T-helper 9 cell (primary cell): ENCODE measurements at places on chromosomes 12 and 14.

DNA sequence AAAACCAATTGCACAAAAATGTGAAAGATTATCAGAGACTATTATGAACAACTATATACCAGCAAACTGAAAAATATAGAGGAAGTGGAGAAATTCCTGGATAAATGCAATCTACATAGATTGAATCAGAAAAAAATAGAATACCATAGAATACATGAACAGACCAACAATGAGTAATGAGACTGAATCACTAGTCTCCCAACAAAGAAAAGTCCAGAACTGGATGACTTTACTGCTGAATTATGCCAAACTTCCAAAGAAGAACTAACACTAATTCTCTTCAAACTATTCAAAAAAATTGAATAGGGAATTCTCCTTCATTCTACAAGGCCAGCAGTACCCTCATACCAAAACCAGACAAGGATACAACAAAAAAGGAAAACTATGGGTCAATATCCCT, 60.6 kb downstream of the GUCY2C start:
- DNase-seq = no peak

GRCh38 chr14:34179727-34180126, 228.9 kb upstream of the EGLN3 start:
- no peak for DNase-seq

DNA sequence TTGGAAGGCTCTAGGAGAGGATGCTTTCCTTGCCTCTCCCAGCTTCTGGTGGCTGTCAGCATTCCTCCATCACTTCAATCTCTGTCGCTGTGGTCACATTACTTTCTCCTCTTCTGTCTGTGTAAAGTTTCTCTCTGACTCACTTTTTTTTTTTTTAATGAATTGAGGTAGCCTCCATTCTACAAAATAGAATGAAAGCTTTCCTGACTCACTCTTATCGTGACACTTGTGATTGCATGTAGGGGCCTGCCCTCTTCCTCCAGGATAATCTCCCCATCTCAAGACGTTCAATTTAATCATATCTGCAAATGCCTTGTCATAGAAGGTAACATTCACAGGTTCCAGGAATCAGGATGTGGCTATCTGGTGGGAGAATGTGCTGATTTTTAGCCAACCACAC, 153.5 kb upstream of the HMGA2 start:
- no peak for DNase-seq

- DNase-seq = no peak
Observed at GRCh38 chr12:73180734-73181133, 908.6 kb downstream of the TRHDE start.

- no peak for DNase-seq
Observed at GRCh38 chr12:129532707-129533499, 370.9 kb downstream of the TMEM132D start.

DNA sequence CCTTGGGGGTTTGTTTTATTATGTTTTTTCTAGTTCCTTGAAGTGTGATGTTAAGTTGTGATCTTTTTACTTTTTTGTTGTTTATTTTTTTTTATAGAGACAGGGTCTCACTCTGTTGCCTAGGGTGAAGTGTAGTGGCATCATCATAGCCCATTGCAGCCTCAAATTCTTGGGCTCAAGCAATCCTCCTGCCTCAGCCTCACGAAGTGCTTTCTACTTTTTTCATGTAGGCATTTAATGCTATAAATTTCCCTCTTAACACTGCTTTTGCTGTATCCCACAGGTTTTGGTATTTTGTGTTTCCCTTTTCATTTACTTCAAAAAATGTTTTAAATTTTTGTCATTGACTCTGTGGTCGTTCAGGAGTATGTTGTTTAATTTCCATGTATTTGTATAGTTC, 26.6 kb upstream of the PRPF39 start:
- DNase-seq = no peak

- no peak for DNase-seq
Observed at GRCh38 chr14:90558041-90558982, 161.5 kb downstream of the CALM1 start.

GRCh38 chr14:104843442-104844305, 21.4 kb upstream of the CEP170B start:
- DNase-seq = no peak

GRCh38 chr12:39122562-39123204, 217.3 kb upstream of the CPNE8 start:
- no peak for DNase-seq

DNA sequence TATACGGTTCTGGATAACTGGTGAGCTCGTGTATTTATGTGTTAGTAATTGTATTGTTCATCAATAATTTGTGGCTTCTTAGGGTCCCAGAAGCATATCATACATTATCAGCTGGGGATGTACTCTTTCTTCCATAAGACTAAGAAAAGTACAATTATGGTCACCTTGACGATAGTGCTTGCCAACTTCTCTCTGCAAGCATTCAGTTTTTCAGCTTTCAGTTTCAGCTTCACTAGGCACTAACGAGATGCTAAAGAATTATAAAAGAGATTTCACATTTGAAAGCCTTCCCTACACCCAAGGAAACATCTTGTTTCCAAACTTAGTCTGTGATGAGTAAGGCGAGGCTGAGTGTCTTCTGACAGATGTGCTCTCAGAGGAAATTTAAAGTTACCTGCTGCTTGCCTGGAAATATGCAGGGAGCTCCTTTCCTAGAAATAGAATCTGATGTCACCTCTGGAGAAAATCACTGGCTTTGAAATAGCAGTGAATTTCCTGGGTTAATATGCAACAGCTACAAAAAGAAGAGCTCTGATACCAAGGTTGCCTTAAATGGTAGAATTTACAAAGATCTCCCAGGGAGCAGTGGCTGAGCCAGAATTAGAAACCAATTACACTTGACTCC, 1419.9 kb upstream of the TMEM132C start:
- DNase-seq = no peak

GRCh38 chr14:29536886-29537511, 390.6 kb downstream of the PRKD1 start:
- DNase-seq = no peak

DNA sequence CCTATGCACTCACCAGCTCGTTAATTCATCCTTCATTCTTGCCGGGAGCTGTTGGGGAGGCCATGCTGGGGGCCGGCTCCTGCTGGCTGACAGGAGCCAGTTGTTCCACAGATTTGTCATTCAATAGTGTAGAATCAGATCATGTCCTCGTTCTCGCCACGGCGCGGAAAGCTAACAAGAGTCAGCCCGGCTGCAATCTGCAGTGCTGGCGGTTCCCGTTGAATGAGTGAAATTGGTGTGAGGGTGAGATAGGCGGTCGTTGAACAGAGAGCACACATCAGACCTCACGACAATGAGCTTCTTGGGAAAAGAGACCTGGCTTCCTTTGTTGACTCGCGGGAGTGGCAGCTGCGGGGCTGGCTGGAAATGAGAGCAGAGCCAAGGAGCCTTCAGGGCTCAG, 57.5 kb downstream of the KIF26A start:
- DNase-seq = no peak

GRCh38 chr12:91332302-91332701, 149.7 kb upstream of the DCN start:
- DNase-seq = no peak

DNA sequence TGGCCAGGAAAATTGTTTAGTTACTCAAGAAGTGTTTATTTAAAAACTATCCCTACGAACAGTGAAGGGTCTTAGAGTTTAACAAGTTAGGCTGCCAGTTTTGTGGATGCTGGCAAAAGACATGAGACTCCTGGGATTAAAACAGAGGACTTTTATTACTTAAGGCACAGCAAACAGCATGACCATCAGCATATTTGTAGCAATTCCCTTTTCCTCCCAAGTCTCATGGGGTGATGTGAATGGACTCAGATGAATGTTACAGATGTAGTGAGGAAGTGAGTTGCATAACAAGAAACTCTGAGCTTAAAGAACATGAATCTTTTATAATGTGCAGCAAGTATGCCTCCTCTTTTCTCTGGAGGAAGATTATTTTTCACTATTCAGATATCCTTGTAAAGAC, 695.8 kb downstream of the RPS29 start:
- no peak for DNase-seq

DNA sequence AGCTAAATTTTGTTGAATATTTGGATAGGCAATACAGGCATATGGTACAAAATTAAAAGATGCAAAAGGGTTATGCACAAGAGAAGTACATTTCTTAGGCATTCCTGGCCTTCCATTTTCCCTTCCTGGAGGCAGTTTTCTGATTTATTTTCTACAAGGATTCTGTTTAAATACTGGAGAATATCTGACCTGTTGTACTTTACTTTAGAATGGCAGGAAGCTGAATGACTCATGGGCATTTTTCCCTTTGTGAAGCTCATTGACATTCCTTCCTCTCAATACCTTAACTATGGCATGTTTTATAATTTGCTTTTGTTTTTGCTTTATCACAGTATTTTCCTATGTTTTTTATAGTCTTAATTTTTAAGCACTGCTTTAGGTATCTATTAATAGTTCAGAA, 62.7 kb downstream of the RCOR1 start:
- DNase-seq = no peak

DNA sequence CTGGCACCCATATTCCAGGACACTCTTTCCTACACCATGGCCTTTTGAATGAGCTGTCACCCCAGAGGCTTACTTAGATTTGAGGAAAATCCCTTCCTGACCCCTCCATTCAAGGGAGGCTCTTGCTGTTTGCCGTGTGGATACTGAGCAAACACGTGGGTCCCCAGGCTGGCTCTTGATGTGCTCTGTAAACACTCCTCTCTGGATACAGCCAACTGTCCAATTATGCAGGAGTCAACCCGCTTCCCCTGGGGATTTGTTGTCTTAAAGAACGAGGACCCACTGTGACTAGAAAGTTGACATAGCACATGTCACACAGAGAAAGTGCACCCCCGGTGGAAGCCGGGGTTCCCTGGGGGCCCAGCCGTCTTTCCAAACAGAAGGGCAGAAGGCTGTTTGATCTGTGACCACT, 75.8 kb upstream of the CEP83 start:
- no peak for DNase-seq

- DNase-seq = no peak
Observed at GRCh38 chr14:104545942-104546501, 33.5 kb upstream of the C14orf180 start.

DNA sequence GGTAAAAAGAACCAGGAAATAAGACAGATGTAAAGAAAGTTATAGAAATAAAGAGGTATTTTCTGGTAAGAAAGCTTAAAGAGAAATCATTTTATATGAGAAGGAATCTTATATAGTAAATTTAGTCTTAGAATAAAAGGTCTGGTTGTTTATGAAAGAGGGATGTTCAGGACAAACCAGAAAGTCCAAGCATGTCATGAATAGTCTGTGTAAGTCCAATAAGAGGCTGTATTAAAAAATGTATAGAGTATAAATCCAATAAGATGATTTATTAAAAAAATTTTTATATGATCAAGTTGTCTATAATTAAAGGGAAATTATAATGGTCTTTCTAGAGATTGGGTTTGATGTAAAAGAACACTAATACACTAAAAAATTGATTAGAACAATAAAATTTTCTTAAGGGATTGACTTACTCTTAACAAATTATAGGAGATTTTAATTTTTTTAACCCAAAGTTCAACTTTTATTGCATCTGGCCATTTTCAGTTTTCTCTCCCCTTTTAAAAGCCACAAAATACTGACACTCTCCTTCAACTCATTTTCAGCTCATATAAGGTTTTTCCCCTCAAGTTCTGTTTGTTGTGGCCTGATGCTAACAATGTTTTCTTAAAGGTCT, 35.1 kb downstream of the ST8SIA1 start:
- DNase-seq = no peak

GRCh38 chr12:6818222-6818621, 3.4 kb upstream of the GPR162 start:
- DNase-seq = no peak

GRCh38 chr12:17030338-17030737, 424.4 kb upstream of the LMO3 start:
- DNase-seq = no peak

- no peak for DNase-seq
Observed at GRCh38 chr14:28398506-28398905, 368.1 kb upstream of the FOXG1 start.

DNA sequence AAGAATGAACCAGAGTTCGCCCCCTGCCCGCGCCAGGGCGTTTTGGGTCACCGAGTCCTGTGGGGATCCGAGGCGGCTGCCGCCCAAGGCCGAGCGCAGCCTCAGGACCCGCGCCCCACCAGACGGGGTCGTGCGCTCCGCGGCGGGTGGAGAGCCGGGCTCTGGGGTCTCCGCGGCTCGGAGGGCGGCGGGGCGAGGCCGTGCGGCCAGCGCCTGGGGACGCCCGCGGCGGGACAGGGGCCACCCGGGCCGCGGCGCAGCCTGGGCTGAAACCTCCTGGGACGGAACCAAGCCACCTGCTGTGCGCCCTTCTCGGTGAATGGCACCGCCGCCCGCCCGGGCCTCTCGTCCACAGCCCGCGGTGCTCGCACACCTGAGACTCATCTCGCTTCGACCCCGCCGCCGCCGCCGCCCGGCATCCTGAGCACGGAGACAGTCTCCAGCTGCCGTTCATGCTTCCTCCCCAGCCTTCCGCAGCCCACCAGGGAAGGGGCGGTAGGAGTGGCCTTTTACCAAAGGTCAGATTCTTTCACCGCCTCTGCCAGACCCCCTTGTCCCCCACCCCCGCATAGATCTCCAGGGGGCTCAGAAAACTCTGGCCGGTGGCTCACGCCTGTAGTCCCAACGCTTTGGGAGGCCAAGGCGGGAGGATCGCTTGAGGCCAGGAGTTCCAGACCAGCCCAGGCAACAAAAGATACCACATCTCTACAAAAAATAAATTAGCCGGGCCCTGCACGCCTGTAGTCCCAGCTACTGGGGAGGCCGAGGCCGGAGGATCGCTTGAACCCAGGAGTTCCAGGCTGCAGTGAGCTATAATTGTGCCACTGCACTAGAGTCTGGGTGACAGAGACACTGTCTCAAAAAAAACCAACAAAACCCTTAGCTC, 901 bp downstream of the B3GNT4 start:
- DNase-seq = peak; percentile 31

DNA sequence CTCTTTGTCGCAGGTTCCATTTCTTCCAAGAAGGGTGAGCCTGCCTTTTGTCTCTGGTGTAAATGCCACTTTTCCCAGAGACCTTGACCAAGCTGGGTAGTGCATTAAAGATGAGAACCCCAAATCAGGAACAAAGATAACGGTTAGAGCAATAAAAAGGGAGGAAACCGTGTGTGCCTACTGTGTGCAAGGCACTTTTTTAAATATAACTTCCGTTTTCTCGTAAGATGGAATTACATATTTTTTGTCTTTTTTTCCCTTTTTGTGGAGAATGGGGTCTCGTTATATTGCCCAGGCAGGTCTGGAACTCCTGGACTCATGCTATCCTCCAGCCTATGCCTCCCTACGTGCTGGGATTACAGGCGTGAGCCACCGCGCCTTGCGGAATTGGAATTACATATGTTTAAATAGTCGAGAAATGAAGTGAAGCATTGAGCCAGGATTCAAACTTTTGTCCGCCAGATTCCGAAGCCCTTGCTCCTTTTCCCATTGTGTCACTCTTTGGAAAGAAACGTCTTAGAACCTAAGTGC, 506 bp upstream of the NABP2 start:
- no peak for DNase-seq

DNA sequence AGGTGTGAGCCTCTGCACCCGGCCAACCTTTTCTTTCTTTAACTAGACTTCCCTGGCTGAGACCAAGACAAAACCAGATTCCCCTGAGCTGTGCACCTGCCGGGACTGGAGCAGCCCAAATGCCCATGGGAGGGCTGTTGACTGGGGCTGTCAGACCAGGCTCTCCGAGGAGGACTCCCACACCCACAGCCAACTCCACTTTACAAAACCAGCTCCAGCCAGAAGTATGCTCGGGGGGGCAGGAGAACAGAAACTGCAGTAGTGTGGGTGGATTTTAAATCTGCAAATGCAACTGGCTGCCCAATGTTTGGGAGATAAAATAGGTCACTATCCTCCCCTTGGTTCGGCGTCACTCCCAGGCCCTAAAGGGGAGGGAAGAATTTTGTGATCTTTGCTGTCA, 78.5 kb downstream of the VCPKMT start:
- DNase-seq = no peak

GRCh38 chr12:120720234-120720986, 5.2 kb upstream of the ACADS start:
- DNase-seq = no peak
